HL-60 (cell line): ENCODE measurements at places on chromosomes 4 and X.

DNA sequence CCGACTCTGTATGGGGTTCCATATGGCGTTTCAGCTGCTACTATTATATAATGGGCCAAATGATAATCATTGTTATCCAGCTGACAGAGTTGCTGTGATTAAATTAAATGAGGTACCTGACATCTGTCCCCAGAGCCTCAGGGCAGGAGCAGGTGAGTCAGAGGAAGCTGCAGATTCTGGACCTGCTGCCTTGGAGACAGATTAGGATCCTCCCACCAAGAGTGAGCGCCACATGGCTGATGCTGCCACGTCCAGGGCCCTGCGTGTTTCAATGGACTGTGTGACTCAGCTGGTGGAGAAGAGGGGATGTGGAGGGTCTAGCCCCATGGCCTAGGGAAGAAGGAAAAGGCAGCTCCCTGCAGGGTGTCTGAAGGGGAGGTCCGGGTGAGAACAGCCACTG is 28.3 kb upstream of the UXT start:
- DNase-seq = no peak

DNA sequence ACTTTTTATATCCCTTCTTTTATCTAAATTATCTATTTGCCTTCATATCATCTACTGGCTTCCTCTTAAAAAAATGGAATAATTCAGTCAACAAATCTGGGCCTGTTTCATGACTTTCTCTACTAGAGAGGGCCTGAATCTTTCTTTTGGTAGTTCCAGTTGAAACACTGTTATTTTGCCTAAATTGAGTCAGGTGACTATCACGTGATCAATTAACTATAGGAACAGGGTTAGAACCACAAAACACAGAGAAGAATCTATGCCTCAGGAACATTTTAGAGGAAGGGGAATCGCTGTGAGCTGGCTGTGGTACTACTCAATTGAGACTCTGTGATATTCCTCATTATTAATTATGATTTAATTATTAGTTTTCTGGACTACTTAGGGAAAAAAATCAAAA is 736.7 kb upstream of the PITX2 start:
- no peak for DNase-seq

DNA sequence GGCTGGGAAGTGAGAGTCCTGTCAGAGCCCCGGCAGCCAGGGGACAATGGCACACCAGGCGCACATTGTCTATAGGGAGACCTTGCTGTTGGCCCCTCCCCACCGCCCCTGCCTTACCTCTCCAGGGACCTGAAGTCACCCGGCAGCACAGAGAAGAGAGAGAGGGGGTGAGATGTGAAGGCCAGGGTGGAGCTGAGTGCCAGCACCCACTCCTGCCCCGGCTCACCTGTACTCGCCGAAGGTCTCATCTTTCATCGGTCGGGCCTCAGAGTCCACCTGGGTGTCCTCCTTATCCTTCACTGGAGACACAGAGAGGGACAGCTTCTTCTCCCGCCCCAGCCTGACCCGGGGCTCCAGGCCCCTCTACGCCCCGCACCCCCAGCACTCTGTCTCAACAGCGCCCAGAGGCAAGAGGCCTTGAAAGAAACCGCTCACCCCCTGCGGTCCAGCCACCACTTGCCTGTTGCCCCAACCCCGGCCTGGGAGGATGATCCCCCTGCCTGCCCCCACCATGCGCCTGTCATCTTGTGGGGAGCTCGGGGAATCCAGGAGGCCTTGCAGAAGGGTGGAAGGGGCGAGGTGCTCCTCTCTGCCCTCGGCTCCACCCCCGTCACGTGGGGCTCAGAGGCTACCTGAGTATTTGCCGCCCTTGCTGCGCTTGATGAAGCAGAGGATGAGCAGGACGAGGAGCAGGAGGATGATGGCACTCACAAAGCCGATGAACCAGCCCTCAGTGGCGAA is 22.6 kb downstream of the L1CAM start:
- no peak for DNase-seq

- no peak for DNase-seq
These were observed 14.5 kb downstream of the CMC4 start for GRCh38 chrX:155056471-155056870.

GRCh38 chr4:132071815-132072214 is 1077.3 kb upstream of the PCDH10 start:
- DNase-seq = no peak
